ENCODE measurements at places on chromosomes 3 and 15.

DNA sequence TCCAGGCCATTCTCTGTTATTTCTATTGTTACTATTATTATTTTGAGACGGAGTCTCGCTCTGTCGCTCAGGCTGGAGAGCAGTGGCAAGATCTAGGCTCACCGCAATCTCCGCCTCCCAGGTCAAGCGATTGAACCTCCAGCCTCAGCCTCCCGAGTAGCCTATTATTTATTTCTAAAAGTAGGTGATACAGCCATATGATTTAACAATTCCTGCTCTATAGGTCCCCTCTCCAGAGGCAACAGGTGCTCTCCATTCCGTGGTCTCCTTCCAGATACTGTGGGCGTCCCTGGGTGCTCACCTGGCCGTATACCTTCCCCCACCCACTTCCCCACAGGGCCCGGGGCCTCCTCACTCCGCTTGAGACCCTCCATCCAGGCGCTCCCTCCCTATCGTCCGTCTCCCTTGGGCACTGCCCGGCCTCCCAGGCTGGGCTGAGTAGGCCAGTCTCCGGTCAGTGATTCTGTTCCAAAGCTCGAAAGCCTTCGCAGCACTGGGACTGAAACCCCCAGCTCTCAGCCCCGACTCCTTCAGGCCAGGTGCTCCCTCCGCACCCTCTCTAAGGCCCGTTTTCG lies 708 bp upstream of the PTPN23 start:
- no peak for DNase-seq

DNA sequence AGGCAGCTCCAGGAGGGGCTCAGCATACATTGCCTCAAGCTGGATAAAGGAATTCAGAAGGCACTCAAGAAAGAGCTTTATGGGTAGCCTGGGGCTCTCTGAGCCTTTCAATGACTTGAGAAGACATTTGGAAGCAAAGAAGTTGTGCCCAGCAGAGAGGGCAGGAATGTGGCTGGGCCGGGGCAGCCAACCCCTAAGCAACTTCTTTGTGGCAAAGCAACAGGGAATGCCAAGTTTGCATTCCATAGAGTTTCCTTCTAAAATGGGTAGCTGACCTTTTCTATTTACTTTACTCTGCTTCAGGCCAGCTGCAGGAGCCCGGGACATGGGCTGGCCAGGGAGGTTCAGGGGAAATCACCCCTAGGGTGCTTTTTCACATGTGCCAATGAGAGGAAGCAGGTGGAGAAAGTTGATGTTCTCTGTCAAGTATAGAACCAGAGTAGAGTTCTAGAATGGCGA lies 45.6 kb downstream of the CCDC12 start:
- DNase-seq: no peak

DNA sequence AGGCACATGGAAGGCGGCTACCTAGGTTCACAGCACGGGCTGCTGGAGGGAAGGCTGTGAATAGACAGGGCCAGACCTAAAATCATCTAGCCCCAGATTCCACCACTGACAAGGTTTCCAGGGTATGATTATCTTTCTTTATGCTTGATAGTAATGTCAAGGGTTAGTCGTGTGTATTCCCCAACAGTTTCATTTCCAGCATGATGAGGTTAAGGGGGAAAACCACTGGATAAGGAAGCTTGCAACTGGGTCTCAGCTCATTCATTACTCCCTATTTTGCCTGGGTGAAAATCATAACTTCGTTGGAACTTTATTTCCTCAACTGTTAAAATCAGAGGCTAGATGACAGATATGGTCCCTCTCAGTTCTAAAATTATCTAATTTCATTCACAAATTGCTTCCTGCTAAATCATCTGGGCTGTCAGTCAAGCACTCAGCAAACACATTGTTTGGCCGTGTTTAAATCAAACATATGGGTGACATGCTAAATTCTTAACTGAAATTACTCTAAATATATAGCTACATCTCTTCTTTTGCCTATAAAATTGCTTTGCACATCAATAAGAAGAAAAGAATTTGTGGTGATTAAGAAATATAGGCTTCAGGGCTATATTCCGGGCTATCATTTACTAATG lies 111.7 kb downstream of the CYP19A1 start:
- DNase-seq: no peak

DNA sequence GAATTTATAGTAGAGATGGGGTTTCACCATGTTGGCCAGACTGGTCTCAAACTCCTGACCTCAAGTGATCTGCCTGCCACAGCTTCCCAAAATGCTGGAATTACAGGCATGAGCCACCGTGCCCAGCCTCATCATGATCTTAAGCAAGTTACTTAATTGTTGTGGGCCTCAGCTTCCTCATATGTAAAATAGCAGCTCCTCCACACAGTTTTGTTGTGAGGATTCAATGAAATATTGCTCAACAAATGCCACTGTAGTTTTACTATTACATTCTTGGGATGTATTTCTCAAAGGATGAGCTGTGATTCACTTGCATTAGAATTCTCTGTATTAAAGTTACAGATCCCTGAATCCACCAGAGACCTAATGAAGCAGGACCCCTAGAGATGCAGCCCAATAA lies 168.8 kb downstream of the ADAMTS9 start:
- DNase-seq: no peak

DNA sequence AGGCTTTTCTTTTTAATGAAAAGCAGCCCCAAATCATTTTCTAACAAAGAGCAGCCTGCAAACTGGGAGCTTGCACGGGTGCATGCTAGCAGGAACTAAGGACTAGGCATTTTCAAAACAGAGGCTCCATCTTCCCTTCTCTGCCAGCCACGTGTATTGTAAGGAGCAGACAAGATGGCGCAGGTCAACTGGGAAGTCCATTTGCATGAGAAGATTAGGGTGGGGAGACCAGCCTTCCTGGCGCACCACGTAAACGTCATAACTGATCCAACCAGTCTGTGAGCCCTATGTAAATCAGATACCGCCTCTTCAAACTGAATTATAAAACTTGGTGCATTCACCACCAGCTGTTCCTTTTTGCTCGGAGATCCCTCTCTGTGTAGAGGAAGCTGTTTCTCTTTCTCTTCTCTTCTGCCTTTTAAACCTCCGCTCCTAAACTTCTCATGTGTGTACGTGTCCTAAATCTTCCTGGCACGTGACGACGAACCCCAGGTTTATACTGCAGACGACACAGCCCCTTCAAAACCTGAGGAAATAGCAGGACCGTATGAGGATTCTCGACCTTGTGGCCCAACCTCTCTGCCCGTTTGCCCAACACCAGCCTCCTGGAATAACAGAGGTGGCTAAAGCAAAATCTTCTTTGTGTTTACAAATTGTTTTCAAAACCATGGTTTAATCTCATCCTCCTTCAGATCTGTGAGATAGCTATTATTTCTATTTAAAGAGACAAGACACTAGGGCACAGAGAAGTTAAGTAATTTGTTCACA lies 26.4 kb upstream of the SLC30A4 start:
- no peak for DNase-seq

GRCh38 chr3:104846270-104846669 lies 520.4 kb upstream of the ALCAM start:
- no peak for DNase-seq

- no peak for DNase-seq
These were observed 13.3 kb upstream of the SRPRB start for GRCh38 chr3:133792171-133792763.

DNA sequence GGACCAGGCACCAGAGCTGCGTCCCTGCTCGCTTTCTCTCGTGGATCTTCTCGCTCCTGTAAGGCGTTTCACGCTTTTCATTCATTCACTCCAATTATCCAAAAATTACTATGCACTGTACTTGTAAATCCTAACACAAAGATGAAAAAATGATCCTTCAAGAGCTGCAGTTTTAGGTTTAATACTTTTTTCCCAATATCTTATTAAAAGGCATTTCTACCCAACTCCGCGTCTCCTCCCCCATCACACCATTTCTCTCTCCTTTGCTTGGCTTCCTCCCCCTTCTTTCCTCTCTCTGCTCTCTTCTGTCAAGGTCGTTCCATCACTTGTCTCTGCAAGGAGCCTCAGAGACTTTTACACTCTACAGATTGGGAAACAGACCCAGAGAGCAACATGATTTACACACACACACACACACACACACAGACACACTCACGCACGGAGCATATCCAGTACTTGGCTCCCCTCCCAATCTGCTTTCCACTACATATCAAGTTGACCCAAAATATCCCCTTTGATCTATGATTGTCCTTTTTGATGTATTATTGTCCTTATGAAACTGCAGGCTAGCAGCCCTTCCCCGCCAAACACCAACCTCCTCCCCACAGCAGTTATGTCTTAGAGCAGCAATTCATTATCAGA lies 479 bp upstream of the CLDN1 start:
- no peak for DNase-seq

GRCh38 chr3:177251755-177252154 lies 54.5 kb upstream of the TBL1XR1 start:
- no peak for DNase-seq

DNA sequence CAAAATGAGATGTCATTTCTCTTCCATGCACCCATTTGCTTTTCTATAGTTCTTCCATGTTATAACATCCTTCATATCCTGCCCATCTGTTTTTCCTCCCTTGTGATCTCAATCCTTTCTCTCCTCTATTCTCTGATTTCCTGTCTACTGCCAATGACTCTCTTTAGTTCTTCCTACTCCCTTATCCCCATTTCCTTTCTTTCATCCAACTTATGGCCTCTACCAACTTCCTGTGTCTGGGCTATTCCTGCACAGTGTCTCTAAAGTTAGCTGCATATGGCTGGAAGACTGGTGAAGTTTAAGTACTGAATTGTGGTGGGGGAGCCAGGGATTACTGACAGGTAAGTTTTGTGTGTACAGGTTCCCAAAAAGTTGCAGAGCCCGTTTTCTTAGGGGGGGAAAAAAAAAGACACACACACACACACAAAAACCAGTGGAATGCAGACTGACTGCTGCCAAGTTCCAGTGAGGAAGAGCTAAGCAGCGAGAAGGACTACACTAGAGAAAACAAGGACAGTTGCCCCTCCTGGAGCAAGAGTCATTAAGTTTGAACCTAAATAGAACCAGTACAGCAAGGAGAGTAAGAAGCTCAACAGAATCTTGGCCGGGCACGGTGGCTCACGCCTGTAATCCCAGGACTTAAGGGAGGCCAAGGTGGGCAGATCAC lies 28.8 kb downstream of the XRN1 start:
- DNase-seq: no peak

GRCh38 chr15:95975212-95975611 lies 355.3 kb upstream of the NR2F2 start:
- DNase-seq: no peak

- no peak for DNase-seq
These were observed 10.0 kb downstream of the DUSP7 start for GRCh38 chr3:52046186-52046901.

DNA sequence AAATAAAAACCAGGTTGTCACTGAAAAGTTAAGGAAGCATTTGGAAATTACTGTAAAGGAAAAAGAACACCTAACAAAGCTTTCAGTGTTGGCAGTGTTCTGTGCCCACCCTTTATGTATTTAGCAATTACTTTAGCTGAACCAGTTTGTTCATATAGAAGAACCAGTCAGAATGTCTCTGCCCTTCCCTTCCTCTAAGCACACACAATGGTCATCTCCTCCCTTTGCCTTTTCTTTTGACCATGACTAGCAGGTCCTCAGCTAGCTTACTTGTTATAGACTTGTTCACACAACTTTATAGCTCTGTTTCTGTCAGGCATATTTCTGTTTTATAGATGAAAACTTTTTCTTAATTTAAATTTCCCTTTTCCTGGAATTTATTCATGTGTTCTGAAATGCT lies 59.6 kb downstream of the AKAP13 start:
- no peak for DNase-seq

DNA sequence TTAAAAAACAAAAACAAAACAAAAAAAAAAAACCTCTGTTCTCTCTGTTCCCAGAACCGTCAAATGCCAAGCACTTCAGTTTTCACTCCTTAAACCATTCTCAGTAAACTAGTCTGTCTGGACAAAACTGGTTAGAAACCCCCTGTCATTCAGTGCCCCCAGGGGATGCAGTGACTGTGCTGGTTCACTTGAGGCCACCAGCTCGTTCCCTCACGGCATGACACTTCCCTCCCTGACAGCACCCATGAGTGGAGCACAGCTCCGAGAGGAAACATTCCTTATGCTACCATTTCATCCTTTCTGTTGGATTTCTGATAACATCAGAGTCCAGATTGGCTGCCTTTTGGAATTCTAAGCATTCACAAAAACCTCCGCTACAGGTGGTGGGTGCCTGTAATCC lies 244.0 kb upstream of the TPM1 start:
- DNase-seq: no peak

DNA sequence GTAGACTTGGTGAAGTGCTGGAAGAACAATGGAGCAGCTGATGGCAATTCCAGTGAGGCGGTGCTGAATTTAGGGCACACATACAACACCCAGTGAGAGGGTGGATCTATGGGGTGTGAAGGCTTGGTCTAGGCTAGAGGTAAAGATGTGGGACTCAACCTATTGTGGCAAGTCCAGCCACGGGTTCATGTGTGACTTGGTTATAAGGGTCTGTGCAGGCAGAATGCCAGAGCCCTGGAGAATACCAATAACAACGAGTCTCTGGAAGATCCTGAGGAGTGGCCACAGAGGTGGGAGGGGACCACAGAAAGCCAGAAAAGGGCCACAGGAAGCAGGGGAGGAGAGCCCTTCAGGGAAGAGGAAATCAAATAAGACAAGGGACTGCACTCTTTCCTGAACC lies 55.0 kb downstream of the VGLL4 start:
- no peak for DNase-seq

- no peak for DNase-seq
These were observed 103.4 kb downstream of the TPRG1 start for GRCh38 chr3:189275182-189275581.

- DNase-seq: no peak
These were observed 5.3 kb downstream of the ZIC4 start for GRCh38 chr3:147400999-147401398.

DNA sequence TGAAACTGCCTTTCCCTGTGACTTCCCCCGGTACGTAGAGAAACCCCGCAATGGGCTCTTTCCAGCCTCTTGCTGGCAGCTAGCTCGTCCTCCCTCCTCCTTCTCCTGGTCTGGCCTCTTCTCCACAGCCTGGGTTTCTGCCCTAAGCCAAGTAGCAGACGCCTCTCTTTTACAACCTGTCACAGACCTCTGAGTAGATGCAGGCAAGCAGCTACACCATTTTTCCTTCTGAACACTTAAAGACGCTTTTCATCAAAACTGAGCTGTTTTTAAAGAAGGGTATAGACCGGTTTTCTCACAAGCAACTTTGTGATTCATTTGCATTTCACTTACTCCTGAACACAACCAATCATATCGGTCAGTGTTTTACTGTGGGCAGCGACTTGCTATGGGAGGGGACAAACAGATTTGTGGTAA lies 32.0 kb downstream of the ADAMTSL3 start:
- no peak for DNase-seq

DNA sequence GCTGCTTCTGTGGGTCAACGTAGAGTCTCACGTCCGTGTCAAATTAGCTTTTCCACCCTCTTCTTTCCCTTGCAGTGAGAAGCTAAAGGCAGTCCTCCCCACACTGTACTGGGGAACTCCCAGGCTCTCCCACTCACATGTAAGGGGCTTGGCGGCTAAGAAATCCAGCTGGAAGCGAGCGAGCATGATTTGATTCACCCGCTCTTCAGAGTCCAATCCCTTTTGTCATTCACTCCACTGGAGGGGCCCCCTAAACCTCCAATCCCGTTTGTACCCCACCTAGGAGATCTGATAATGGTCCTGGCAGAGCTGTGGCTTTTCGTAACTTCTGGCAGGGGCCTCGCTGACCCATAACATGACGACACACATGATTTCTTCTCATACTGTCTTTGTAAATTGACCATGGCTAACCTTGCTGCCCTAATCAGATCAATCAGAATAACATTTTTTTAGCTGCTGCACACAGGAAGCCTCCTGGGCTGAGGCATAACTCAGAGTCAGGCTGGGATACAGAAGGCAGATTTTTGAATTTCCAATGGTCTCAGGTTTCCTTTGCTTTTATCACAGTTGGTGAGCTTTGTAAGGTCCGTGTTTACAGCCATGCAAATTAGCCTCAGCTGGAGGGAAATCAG lies 235.2 kb downstream of the GREM1 start:
- no peak for DNase-seq
